ENCODE measurements at places on chromosomes 16 and 17. TPM values are rescaled to one million over a fixed set of nuclear protein-coding genes. Genes with fewer than 3 reads are reported as not detected.

DNA sequence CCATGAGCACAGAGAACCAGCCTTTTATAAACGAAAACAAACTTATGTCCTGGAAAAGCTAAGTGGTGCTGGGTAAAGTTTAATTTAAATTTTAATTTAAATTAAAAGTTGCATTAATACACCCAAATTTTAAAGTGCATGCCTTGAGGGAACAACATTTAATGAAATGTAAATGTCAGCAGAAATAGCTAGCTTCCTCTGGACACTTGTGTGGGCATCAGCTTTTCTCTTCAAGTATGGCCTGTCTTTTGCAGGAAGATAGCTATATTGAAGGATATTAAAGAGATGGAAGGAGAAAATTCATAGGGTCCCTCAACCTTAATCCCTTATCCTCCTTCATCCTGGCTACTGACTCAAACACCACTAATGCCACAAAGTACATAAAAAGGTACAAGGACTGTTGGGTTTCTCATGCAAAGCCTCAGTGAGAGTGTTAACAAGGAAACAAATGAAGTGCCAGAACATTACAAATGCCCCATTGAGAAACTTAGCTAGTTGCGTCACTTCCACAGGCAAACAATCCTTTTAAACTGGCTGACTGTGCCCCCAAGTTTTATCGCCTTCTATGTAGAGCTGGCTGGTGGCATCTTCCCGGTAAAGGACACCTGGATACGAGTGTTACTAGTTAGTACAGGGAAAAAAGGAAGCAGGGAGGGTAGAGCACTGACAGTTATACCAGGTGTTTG, 14.1 kb downstream of the PHF12 start:
- H3K4me3 ChIP-seq, result no peak overlapping the region
- peak overlapping the region; percentile 80 for H3K27ac ChIP-seq
- peaks cover 69% of the 10 kb centered on the region for H3K4me1 ChIP-seq
- no peaks in the 10 kb centered on the region for H3K27me3 ChIP-seq

- H3K4me1 ChIP-seq, result no peaks in the 10 kb centered on the region
- no peak overlapping the region for H3K4me3 ChIP-seq
- DNase-seq, result no peak
- H3K27ac ChIP-seq, result no peak overlapping the region
Measured at GRCh38 chr16:55443434-55444346, 35.3 kb upstream of the MMP2 start.

GRCh38 chr17:14833201-14833785, 431.8 kb downstream of the PMP22 start:
- H3K27ac ChIP-seq, result no peak overlapping the region
- H3K4me3 ChIP-seq, result no peak overlapping the region
- DNase-seq, result no peak
- no peaks in the 10 kb centered on the region for H3K36me3 ChIP-seq
- no peaks in the 10 kb centered on the region for H3K4me1 ChIP-seq

DNA sequence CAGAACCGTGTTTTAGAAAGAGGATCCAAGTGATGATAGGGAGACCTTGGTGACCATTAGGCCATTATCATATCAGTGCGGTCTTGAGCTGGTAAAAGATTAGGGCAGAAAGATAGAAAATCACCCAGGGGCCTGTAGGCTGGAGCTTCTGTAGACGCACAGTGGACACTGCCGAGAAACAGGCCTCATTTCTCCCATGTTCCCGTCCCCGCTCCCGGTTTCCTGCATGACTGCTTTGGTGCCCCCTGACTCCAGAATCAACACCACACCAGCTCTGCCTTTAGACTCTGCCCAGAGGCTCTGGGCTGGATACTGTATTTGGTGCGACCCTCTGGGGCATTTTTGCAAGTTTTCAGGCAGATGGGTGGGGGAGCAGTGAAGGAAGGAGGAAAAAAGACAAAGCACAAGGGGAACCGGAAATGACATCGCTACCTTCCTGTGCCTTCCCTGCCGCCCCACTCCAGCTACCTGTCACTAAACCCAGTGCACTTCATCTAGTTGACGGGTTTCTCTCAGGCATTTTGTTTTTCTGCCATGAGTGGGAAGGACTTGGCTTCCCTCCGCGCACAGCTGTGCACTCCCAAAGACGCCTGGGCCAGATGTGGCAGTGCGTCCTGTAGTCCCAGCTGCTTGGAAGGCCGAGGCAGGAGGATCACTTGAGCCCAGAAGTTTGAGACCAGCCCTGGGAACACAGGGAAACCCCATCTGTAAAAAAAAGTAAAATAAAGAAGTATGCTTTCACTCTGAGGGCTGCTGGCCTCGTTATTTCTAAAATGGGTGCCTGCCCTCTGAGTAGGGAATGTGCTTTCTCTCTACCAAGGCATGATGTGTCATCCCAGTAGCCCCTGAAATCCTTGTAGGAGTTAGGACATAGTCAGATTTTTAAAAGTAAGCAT, 214.1 kb downstream of the RPTOR start:
- no peaks in the 10 kb centered on the region for H3K27me3 ChIP-seq
- H3K4me3 ChIP-seq, result no peak overlapping the region
- peaks cover 13% of the 10 kb centered on the region for H3K36me3 ChIP-seq

GRCh38 chr17:78714534-78714933, 67.5 kb downstream of the CYTH1 start:
- H3K27ac ChIP-seq, result peak overlapping the region; percentile 82
- no peaks in the 10 kb centered on the region for H3K27me3 ChIP-seq
- no peak for DNase-seq

Gene ASPA
- total RNA-seq, result 1.7 TPM

Measured in gastrocnemius medialis (tissue), 4 donors.